ENCODE measurements at places on chromosomes 13 and 19.

DNA sequence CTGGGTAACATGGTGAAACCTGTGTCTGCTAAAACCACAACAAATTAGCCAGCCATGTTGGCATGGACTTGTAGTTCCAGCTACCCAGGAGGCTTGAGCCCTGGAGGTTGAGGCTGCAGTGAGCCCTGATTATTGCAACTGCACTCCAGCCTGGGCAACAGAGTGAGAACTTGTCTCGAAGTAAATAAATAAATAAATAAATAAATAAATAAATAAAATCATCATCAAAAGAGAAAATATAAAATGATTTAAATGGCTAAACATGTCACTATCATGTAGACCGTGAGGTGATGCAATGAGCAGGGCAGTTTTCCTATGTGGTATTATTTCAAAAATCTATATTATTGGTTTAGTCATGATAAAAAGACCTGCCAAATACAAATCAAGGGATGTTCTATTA lies 2074.3 kb downstream of the PCDH9 start:
- DNase-seq: no peak

- DNase-seq: no peak
Observed at GRCh38 chr13:84400706-84401105, 518.4 kb upstream of the SLITRK1 start.

DNA sequence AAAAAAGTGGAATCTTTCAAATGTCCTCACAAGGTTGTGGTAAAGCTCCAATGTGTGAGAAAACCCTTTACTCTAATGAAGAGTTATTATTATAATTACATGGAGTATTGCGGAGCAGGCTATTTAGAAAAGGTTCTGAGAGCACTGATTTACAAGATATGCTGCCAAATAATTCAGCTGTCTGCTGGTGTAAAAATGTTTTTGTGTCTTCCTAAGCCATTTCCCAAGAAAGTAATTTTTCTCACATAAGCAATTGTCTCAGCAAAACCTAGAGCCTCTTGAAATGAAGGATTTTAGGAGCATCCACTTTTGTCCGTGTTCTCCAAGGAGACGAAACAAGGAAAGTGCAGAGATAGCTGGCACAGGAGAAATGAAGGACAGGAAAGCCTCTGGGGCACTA lies 229.6 kb upstream of the STARD13 start:
- DNase-seq: no peak

- no peak for DNase-seq
Observed at GRCh38 chr19:15935167-15935702, 906 bp upstream of the CYP4F11 start.
